Stimulated activated CD4-positive, alpha-beta T cell treated with anti-CD3 and anti-CD28 coated beads, Interleukin-15, amount 100 ng/mL, for 1 hour (primary cell): ENCODE measurements at places on chromosomes 3 and 15.

DNA sequence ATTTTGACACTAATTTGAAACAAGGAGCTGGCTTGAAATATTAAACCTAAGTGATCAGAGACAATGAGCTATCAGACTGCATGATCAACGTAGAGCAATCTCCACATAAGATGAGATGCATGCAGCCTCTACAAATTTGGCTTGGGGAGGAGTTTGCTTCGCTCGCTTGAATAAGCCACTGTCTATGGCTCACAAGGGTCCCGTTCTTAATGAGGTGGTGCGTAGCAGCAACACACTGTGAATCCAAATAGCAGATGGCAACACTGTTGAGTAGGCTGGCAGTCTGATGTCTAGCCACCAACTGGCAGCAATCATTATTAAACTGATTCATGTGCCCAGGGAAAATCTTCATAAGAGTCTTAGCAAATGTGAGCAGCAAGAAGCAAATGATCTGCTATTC is 125.4 kb upstream of the CCDC54 start:
- no peak for DNase-seq

GRCh38 chr3:158430448-158430847 is 140.5 kb upstream of the MLF1 start:
- DNase-seq = no peak

GRCh38 chr3:179744667-179745066 is 91.8 kb downstream of the USP13 start:
- DNase-seq = no peak

- DNase-seq = no peak
Measured at GRCh38 chr3:20878691-20879090, 692.7 kb upstream of the SGO1 start.

- no peak for DNase-seq
Measured at GRCh38 chr15:37097144-37097919, 3.0 kb downstream of the MEIS2 start.

GRCh38 chr15:100235030-100235617 is 106.7 kb downstream of the ADAMTS17 start:
- no peak for DNase-seq

DNA sequence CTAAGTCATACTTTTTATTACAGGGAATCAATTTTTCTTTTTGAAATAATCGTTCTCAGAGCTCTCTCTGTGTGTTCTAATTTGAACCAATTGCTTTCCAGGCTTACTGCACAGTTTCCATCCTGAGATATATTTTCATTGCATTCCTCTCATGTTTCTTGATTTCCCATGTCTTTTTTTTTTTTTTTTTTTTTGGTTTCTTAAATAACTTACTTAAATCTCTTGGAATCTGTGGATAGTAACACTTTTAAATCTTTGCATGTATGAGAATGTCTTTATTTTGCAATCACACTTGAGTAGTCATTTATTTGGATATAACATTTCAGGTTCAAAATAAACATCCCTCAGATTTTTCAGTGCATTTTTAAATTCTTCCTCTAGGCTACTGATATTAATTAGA is 14.5 kb upstream of the ABTB1 start:
- DNase-seq = no peak

DNA sequence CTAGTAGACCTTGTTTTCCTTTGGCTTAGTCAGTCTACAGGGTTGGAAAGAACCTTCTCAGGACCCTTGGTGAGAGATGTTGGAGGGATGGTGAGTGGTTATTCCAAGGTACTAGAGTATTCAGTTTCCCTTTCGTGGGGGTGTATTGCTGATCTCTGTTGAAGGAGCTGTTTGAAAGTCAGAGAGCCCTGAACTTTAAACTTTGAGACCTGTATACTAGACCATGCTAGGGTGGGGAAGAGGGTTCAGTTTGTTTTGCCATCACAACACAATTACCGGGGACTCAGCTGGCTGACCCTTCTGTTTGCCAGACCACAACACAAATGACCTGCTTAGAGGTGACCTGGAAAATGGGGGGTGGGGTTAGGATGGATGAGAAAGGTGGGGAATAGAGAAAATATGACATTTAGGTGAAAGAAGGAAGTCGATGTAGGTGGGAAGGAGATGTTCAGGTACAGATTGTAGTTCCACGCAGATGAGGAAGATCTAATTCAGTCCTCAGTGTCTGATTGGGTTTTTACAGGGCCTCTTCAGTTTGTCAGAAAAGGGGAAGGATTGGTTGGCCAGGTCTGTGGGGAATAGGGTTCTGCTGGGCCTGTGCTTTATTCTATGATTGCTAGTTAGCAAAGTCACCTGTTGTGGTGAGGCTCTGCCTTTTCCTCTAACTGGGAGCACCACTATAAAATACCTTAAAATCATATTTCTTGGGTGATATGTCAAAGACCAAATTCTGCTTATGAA is 6.8 kb downstream of the UBE2E2 start:
- DNase-seq = no peak

DNA sequence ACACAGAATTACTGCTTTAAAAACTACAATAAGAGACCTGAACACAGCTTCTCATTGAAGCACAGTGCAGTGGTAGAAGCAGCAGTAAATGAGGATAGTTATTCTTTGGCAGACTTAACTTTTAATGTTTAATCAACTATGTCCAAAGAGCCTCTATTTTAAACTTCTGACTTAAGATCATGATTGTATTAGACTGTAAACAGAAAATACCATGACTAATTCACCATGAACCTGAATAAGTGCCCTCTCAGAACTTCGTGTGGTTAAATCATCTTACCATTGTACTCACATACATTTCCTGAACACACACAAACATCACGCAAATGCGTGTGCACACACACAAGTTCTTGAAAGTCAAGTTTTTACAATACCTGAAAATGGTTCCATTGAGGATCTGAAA is 13.9 kb downstream of the CEP152 start:
- DNase-seq = no peak

- DNase-seq = no peak
Measured at GRCh38 chr15:98121957-98122356, 161.5 kb downstream of the ARRDC4 start.

GRCh38 chr15:91484141-91484540 is 369.4 kb upstream of the SLCO3A1 start:
- DNase-seq = no peak

DNA sequence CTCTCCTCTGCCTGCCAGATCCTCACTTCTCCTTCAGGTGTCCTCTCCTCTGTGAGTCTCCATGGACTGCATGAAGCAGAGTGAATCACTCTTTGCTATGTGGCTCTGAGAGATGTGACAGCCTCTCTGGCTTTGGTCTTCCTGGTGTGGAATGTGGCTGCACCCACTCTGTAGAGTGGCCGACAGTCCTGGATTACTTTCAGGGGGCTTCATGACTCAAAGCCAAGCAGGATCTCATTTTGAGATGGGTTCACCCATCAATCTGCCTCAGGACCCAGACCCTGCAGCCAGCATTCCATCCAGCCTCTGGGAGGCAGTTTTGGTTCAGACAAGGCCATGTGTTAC is 221.9 kb upstream of the LYSMD4 start:
- no peak for DNase-seq

GRCh38 chr3:149339931-149340309 is 6.5 kb upstream of the TM4SF18 start:
- DNase-seq = no peak

- DNase-seq = no peak
Measured at GRCh38 chr15:57881361-57881760, 174.8 kb downstream of the POLR2M start.

- DNase-seq = no peak
Measured at GRCh38 chr3:146912241-146913015, 307.3 kb upstream of the PLSCR5 start.

DNA sequence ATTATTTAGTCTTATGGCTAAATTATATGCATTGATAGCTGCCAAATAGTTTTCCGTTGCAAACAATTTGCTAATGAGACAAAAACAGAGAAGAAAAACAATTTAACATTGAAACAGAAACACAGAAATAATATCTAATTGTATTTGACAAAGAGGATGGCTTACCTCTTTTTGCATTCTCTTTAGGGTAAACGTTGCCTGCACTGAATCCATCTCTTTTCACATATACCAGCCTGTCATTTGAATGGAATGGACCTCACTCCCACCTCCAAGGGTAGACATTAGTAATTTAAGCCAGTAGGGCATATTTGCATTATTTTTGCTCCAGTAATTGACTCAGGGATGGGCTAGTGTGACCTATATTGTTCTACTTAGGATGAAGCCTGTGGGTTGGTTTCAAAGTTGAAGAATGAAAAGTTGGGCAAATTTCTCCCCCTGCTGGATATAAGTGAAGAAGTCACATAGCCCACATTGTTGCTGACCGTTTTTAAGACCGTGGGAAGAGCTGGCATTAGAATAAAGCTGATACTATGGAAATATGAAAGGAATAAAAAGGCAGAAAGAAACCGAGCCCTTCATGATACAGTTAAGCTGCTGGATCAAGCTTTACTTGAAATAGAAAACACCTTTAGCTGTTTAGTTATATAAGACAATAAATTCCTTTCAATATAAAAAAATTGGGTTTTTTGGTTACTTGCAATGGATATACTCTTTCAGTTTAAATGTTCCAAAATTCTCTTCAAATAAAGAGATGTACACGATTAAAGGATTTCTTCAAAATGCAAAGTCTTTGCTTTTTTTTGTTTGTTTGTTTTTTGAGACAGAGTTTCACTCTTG is 26.9 kb downstream of the PIERCE2 start:
- DNase-seq = no peak

DNA sequence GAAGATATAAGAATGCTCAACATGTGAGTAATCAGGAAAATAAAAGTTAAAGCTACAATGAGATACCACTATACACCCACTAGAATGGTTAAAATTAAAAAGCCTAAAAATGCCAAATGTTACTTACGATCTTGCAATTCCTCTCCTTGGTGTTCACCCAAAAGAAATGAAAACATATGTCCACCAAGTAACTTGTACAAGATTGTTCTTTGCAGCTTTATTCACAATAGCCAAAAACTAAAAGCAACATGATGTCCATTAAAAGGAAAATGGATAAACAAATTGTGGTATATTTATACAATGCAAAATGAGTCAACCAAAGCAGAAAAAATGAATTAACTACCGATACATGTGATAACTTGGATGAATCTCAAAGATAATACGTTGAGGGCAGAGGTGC is 301.6 kb upstream of the THBS1 start:
- no peak for DNase-seq

DNA sequence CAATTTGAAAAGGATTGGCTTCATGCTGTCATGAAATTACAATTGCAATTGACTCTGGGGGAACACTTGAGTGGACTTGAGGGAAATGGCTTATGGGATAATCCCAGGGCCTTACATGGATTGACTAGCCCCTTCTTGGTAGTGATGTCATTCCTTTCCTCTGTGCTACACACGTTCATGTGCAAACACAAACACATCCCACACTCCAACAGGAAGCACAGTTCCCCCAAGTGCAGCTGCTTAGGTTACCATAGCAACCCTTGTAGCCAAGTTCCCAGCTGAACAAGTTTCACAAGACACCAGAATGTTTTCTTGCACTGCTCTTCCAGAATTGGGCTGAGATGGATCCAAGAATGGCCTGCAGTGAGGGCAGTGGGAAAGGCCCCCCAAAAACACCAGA is 217.0 kb downstream of the ZNF621 start:
- no peak for DNase-seq

DNA sequence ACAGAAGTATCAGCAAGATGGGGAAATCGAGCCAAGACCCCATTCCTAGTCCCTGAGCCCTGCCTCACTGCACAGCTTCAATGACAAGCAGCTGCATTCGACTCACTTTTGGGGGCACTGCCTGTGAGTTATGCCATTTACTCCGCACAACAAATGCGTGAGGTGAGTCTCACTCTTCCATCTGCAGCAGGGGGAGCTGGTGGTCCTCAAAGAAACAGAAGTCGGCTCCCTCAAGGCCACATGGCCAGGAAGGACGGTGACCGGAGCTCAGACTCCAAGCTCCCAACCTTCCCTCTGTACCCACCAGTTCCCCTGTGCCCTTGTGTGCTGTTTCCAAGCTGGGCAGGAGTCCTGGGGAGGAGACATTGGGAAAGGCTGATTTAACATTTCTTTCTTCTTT is 127.7 kb upstream of the IQSEC1 start:
- no peak for DNase-seq

- DNase-seq = no peak
Measured at GRCh38 chr3:38630606-38631005, 18.9 kb downstream of the SCN5A start.

DNA sequence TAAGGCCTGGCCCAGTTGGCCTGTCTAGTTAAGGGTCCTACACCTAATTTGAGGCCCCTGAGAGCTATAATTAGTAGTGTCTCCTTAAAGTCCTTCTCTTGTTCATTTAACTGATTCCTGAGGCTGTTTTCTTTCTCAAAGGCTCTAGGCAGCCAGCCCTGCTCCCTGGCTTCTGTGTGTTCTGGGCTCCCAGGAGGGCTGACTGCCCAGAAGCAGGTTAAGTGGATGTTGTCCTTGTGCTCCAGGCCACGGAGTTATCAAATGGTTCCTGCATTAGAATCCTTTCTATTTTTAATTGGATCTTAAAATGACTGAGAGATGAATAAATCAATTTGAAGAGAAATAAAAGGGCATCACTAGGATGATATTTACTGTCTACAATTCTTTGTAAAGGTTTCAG is 140.0 kb downstream of the SNRK start:
- DNase-seq = no peak

GRCh38 chr3:12138044-12138443 is 20.7 kb downstream of the TIMP4 start:
- no peak for DNase-seq

DNA sequence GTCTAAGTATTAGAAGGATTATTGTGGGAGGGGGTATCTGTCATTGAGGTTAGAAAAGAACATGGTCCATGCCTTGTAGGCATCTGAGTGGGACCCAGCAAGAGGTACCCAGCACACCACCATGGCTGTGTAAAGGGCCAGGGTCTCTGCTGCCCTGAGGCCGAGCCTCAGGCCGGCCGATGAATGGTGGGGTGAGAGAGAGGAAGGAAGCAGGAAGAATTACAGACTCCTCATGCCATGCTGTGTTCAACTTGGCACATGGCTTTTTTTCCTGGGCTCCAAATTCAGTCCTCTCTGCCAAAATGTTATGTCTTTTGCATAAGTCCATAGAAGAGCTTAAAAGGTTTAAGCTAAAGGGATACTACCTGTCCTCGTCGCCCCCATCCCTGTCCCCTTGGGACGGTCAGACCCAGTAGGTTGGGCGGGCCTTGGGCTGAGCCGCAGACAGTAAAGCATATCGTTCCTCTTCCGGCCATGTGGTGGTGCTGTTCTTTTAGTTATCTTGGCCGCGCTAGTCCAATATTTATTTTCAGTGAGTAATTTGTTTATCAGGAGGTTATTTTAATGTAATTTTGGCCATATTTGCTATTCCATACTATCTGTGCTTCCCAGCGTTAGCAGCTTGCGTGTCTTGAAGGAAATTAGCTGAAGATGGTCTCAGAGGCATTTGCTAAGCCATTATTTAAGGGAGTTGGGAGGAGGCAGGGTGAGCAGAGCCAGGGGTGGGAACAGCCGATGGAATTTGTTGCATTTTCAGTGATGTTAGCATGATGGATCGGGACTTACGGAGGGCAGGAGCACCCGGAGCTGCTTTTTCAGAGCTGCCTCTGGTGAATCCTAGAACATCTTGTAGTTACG is 152.4 kb downstream of the AGBL1 start:
- DNase-seq = no peak

- no peak for DNase-seq
Measured at GRCh38 chr3:46282696-46283095, 40.4 kb downstream of the CCR3 start.

- no peak for DNase-seq
Measured at GRCh38 chr15:56052395-56053045, 59.1 kb upstream of the NEDD4 start.
